ENCODE measurements at places on chromosomes 3 and 15. TPM values are rescaled to one million over a fixed set of nuclear protein-coding genes. Genes with fewer than 3 reads are reported as not detected.

DNA sequence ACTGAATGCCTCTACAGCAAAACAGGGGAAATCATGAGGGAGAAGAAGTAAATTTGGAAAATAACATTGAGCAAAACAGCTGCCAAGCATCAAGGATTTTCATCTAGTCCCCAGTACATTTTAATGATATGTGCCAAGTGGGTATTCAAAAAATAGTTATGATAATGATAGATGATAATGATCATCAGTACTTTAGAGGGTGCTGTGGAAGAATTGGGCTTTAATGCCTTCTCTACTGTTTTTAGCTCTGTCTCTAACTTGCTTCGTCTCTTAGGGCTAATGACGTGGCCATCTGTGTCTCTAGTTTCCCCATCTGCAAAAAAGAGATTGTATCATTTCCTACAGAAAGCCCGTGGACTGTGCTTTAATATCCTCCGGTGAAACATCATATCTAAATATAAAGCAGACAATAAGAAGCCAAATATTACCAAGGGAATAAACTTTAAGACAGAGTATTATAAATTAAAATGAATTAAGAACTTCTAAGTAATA, 10.2 kb upstream of the FSIP1 start:
- DNase-seq: no peak

DNA sequence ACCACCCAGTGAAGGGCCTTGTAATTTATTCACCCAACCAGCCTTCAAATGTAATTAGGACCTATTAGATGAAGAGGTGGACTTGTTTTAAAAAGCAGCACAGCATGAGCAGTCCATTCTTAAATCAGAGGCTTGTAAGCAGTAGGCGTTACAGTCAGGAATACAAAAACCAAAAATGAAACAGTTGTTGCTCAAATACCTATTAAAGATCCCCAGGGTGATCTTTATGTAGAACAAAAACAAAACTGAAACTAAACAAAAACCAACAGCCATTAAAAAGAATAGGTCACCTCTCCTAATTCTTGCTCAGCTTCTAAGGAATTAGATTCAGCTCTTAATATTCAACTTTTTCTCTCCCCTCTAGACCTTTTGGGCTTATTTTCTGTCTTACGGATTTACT, 104.9 kb upstream of the ST8SIA2 start:
- DNase-seq: no peak

- no peak for DNase-seq
Measured at GRCh38 chr3:128173849-128174248, 20.6 kb downstream of the EEFSEC start.

- DNase-seq: no peak
Measured at GRCh38 chr3:192920411-192920810, 2.8 kb upstream of the MB21D2 start.

GRCh38 chr3:42148982-42149432, 57.9 kb downstream of the TRAK1 start:
- DNase-seq: peak; percentile 65

DNA sequence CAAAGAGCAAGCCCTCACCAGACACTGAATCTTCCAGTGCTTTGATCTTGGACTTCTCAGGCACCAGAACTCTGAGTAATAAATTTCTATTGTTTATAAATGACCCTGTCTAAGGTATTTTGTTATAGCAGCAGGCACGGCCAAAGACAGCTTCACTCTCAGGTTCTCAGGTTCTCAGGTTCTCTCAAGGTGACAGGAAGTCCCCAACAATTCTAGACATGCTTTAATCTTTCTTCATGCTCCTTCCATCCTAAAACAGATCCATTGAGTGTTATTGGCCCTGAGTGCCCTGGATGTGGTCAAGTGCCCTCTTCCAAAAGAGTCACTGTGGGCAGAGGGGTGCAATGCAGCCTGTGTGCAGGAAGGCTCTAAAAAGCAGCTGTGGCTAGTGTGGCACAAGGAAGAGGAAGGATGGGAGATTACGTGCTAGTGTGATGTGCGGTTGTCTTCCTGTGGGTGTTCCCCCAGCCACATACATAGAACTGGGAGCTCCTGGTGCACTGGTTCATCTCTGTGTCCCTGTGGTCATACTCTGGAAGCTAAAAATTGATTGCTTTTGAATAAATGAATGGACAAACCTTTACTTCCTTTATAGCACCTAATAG, 11.0 kb upstream of the RAB7A start:
- no peak for DNase-seq

GRCh38 chr3:17021614-17022013, 136.9 kb downstream of the PLCL2 start:
- DNase-seq: no peak

DNA sequence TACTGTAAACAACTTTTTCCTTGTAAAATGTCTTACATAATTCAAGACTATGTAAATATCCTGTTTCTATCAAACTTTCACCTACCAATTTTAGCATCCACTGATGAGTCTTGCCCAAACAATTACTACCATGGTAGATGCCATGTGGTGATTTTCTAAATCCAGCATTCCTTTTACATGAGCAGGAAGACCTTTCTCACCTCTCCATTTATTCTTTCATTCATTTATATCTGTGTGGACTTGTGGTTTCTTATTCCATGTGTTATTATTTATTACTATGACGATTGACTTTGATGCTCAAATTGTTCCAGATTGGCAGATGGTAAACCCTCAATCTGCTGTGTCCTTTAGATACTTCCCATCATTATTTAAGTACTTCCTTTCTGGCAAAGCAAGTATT, 62.4 kb downstream of the IFT57 start:
- no peak for DNase-seq

- DNase-seq: no peak
Measured at GRCh38 chr3:139122612-139123011, 77.9 kb upstream of the PRR23C start.

- no peak for DNase-seq
Measured at GRCh38 chr3:4821975-4822374, 157.3 kb upstream of the BHLHE40 start.

- no peak for DNase-seq
Measured at GRCh38 chr15:35727627-35728026, 181.7 kb upstream of the DPH6 start.

Gene EPHA6
- total RNA-seq: 0.29 TPM

Gene ITIH1
- not detected for total RNA-seq

Gene GP5
- total RNA-seq: not detected

Gene CP
- 13.3 TPM for total RNA-seq

Gene PROS1
- 34.8 TPM for total RNA-seq

Gene CKMT1B
- total RNA-seq: 0.29 TPM

Gene SIDT1
- total RNA-seq: 3.7 TPM

Gene CAMKV
- not detected for total RNA-seq

Data from uterus (tissue), 4 donors.